ENCODE measurements at places on chromosomes 4 and X.

DNA sequence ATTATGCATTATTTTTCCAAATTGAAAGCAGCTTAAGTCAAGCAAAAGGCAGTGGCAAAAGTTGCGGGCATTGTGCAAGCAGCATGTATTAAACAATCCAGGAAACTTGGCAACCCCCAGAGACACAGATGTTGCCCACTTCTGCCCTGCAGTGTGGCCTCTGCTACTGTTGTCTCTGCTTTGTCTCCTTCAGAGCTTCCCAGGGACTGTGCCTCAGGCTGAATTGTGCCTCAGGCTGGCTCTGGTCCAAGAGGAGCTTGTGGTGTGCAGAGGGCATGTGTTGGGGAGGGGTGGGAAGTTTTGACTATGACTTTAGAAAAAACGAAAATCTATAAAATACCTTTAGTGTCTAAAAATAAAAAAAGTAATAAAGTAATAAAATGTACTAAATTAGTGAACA is 201.4 kb downstream of the CCSER1 start:
- DNase-seq = peak; percentile 1

DNA sequence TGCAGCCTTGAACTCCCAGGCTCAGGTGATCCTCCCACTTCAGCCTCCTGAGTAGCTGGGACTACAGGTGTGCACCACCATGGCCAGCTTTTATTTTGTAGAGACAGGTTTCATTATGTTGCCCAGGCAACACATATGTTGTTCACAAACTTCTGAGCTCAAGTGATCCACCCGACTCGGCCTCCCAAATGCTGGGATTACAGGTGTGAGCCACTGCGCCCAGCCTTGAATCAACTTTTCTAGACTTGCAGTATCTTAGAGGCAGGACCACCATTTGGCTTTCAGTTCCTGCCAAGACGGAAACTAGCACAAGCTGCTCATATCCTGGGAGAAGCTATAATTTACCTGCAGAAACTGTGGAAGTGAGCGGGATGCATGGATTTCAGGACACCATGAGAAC is 19.9 kb downstream of the NAT8L start:
- DNase-seq = no peak

GRCh38 chrX:44162964-44163475 is 180.5 kb downstream of the EFHC2 start:
- DNase-seq = no peak

- no peak for DNase-seq
These were observed 24.7 kb downstream of the TLR10 start for GRCh38 chr4:38757945-38758600.

- no peak for DNase-seq
These were observed 11.1 kb upstream of the LNX1 start for GRCh38 chr4:53602390-53602789.

DNA sequence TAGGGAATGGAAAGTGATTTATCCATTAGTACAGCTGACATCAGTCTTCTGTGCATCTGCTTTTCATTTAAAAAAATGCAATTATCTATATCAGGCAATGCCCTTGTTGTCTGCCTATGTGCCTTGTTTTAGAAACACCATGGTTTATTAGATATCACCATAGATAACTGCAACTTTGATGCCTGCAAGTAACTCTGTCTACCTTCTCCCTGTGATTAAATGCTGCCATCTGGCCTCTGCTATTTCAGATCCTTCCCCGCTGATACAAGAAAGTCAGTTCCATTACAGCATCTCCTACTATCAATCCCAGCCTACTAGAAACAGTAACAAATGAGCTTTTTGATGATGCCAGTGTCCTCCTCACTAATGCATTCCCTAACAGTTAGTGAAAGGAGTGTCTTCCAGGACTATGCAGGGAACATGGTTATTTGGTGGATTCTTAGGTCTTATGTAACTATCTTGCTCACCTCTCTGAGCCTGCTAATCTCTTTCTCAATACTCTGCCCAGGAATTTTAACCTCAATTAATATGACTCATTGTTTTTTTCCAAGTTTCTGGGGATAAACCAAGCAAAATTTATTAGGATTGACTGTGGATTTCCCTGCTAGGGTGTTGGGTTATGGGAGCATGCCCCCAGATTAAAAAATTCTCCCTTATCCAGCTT is 444.9 kb downstream of the RAPGEF2 start:
- DNase-seq = no peak

DNA sequence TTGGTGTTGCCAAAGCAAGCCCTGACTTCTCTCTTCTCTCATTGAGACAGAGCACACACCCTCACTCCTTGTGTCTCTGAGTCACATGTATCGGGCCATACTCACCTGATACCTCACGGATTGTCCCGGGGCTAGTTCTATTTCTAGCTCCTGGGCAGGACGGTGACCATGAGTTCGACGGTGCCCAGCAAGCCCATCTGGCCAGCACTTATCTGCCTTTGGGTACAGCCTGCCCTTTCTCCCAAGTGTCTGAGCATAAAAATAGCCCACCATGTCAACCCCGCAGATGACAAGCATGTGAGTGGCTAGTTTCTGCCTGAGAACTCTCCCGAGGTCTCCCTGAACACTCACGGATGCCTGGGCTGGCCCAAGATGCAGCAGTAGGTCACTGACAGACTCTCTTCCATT is 158.5 kb downstream of the DHRSX start:
- DNase-seq = no peak

GRCh38 chr4:140884431-140885058 is 128.4 kb upstream of the TBC1D9 start:
- DNase-seq = no peak

GRCh38 chr4:185830263-185830994 is 18.4 kb upstream of the SORBS2 start:
- no peak for DNase-seq

GRCh38 chr4:41963105-41963504 is 18.5 kb upstream of the DCAF4L1 start:
- no peak for DNase-seq

DNA sequence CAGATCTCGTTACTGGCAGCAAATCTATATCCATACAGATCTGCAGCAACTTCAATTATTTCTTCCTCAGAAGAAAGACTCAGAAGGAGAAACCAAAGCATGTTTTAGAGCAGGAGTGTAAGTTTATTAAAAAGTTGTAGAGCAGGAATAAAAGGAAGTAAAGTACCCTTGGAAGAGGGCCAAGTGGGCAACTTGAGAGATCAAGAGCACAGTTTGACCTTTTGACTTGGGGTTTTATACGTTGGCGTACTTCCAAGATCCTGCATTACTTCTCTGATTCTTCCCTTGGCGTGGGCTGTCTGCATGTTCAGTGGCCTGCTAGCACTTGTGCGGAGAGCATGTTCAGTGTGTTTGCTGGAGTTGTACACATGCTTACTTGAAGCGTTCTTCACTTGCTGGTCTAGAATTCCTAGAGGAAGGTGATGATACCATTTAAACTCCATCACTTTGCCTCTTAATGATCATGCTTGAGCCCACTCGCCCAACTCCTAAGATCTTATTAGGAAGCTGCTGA is 1114.7 kb upstream of the PABPC4L start:
- no peak for DNase-seq

DNA sequence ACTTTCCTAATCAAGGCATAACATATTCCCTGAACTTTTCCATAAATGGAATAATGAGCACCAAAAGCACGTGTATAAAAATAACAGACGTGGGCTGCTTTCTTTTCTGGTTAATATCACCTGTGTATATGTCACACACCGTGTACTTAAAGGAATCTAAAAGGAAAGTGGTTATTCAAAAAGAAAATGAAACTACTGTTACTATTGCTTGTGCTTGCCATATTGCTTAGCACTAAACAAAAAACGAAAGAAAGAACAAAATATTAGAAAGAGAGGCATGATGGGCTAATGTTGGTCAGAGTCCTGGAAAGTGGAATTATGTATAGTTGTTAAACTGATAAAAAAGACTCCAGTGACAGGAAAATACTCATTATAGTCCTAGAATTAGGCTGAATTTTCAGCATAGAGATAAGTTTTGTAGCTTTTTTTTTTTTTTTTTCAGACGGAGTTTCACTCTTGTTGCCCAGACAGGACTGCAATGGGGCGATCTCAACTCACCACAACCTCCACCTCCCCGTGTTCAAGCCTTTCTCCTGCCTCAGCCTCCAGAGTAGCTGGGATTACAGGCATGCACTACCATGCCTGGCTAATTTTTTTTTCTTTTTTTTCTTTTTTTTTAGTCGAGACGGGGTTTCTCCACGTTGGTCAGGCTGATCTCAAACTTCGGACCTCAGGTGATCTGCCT is 123.2 kb downstream of the PABPC4L start:
- no peak for DNase-seq

DNA sequence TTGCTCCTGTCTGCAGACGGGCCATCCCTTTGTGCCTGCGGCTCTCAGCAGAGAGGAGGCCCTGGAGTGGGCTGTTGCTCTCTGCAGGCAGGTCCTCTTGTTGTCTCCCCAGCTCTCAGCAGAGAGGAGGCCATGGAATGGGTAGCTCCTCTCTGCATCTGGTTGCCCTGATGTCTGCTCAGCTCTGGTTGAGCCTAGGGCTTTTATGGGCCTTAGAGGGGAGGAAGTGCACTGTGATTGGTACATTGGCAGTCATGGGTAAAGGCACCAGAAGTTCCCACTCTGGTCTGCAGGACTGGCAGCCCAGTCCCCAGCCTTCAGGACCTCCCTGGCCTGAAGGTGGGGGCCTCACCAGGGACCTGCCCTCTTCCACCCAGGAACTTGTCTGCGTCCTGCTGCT is 21.5 kb downstream of the SPON2 start:
- DNase-seq = no peak

GRCh38 chr4:184248216-184248615 is 30.5 kb upstream of the ENPP6 start:
- DNase-seq = no peak

DNA sequence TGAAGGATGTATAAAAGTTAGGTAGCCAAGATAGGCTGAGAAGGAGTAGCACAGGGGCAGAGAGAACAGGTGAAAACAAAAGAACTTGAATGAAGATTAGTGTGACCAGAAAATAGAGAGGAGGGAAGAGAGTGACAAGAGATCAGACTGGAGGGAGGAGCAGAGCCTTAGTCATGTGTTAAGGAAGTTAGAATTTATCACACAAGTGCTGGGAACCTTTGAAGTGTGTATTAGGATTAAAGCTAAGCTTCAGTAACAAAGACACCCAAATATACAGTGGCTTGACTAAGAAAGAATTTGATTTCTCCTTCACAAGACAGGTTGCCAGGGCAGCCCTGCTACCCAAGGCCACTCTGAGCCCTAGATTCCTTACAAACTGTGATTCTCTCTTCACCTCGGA is 10.7 kb upstream of the CCDC149 start:
- DNase-seq = no peak

- no peak for DNase-seq
These were observed 62.7 kb upstream of the SCML1 start for GRCh38 chrX:17674601-17675000.

DNA sequence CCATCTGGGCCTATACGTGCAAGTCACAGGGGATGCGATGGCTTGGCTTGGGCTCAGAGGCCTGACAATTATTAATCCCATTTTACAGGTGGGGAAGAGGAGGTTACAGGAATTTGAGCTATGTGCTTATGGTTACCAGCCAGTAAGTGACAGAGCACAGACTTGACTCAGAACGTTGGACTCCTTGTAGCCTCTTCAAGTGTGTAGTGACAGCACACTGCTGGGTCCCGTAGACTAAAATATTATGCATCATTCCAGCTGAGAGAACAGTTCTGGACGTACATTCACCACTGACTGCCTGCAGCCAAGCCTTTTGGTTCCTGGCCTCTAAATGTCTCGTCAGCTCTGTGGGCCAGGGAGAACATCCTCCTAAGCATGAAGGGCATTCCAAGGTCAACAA is 314.5 kb downstream of the GPAT3 start:
- no peak for DNase-seq

GRCh38 chr4:20178902-20179576 is 72.7 kb upstream of the SLIT2 start:
- no peak for DNase-seq

- DNase-seq = no peak
These were observed 30.1 kb downstream of the ADGRA3 start for GRCh38 chr4:22485737-22486136.

- DNase-seq = no peak
These were observed 142.2 kb downstream of the SOWAHB start for GRCh38 chr4:76755756-76756155.

GRCh38 chrX:102934624-102935023 is 2.4 kb upstream of the RAB40AL start:
- no peak for DNase-seq

DNA sequence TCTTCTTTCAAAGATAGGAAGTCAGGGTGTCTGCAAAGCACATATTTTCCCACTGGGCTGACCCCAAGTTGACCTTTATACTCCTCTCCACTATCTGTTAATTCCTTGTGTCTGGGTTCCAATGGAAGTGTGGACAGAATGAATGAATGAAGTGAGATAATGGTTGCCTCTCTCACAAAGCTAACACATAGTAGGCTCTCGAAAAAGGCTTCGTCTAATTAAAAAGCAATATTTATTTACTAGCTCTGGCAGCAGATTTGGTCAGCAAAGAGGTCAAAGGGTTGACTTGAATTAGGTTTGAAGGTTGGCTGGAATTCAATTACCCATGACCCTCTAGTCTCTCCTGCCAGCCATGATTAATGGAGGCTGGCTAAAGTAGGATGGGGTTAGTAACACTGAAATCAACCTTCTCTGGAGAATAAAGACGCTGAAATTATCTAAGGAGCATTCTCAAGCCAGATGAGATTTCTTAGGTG is 280.3 kb upstream of the KLF3 start:
- no peak for DNase-seq

- no peak for DNase-seq
These were observed 39.7 kb downstream of the KLHL8 start for GRCh38 chr4:87180767-87181166.

GRCh38 chr4:186657764-186658163 is 65.9 kb downstream of the FAT1 start:
- no peak for DNase-seq

DNA sequence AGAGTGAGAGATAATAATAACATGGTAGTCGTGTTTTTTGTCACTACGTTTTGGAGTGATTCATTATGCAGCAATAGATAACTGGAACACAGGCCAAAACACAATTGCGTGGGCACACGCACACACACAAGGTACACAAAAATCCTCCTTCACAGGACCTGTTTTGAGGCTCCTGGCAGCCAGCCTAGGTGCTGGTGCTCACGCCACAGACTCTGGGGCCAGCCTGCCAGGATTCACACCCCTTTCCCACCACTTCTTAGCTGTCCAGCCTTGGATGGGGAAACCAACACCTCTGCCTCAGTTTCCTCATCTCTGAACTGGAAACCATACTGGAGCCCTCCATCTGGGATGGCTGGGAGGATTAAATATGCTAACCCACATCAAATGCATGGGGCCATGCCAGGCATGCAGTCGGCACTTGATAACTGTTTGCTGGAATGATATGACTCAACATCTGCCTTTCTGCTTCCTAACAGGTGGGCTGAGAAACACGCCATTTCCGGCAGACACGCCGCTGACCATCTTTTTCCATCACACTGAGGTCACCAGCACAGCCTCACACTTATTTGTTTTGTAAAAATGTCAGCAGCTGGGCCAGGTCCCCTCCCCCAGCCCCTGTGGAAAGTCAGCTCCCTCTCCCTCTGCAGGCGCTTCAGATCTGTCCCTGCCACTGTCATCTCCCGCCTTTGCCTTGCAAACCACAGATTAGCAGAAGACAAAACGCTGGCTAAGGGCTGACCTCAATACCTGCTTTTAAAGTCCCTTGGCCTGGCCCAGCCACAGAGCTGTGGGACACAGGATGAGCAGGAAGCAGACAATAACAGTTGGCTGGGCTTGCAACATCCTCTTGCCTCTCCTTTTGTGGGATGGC is 237.5 kb downstream of the BCOR start:
- no peak for DNase-seq

GRCh38 chr4:173214661-173215060 is 46.0 kb downstream of the GALNT7 start:
- no peak for DNase-seq
